Aorta (tissue), 5 donors: ENCODE measurements at places on chromosomes 2 and 18. TPM values are rescaled to one million over a fixed set of nuclear protein-coding genes. Genes with fewer than 3 reads are reported as not detected.

MCEE gene
- total RNA-seq = 25.6 TPM

IGFBP2 gene
- 657 TPM for total RNA-seq

RUFY4 gene
- 0.39 TPM for total RNA-seq

- DNase-seq = no peak
These were observed 1.3 kb upstream of the RSAD2 start for GRCh38 chr2:6876309-6876708.

GRCh38 chr2:52117299-52117698, 1085.4 kb upstream of the NRXN1 start:
- DNase-seq = no peak

- no peak for DNase-seq
These were observed 22.9 kb upstream of the GRB14 start for GRCh38 chr2:164644036-164644700.

DNA sequence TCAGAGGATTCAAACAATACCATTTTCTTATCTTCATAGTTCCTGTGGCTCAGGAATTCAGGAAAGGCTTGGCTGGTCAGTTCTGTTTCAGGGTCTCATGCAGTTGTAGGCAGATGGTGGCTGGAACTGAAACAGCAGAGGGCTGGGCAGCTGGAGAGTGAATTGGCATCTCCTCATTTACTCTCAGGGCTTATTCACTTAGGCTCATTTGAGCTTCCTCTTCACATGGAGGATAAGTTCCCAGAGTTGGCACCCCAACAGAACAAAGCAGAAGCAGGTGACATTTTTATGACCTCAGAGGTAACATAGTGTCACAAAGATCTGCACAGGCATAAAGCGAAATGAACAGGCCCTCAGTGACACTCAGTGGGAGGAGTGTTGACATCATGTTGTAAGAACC, 66.1 kb downstream of the RBBP8 start:
- no peak for DNase-seq

DNA sequence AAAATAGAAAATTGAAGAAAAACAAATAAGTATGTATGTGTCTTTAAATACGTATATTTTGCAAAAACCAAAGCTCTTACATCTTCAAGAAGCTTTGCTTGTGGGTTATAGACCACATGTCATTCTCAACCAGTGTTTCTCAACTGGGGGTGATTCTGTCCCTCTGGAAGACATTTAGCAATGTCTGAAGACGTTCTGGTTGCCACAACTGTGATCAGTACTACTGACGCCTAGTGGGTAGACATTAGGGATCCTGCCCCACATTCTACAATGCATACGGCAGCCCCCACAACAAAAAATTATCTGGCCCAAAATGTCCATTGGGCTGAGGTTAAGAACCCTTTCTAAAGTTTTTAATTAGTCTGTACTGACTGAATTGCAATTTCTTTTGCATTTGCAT, 48.4 kb downstream of the UNC50 start:
- DNase-seq = no peak

GRCh38 chr18:74381621-74382295, 66.1 kb downstream of the C18orf63 start:
- no peak for DNase-seq

DNA sequence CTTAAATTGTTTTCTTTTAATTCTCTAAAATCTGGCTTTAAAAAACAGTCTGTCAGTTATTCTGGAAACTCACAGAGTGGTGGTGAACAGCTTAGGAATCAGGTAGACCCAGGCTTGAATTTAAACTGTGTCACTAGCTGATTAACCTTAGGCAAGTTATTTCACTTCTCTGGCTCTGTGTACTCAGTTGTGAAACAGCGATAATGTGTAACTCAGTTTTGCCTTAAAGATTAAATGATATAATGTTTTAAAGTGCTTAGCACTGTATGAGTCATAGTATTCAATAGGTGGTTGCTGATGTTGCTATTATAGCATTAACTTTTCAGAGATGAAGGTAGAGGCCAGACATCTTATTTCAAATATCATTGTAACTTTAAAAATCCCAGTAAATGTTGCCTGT, 40.7 kb downstream of the PKP4 start:
- DNase-seq = no peak

- DNase-seq = no peak
These were observed 72.7 kb upstream of the PPP1CB start for GRCh38 chr2:28678944-28679343.

- no peak for DNase-seq
These were observed 62.7 kb downstream of the PKP4 start for GRCh38 chr2:158519481-158519880.

DNA sequence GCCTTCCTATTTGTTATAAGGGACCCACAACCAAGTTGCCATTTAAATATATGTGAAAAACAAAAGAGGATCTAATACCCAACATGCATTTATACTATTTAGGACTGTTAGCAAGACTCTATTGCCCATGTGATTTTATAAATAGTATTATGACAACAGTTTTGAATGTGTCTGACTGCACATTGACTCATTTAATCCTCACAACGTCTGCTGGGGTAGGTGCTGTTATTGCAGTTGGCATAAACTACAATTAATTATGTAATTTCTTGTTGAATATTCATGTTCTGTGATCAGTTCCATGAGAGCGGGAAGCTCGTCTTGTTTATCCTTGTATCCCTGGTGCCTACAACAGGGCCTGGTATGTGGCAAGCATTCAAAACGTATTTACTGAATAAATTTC, 53.7 kb downstream of the SH2D6 start:
- DNase-seq = no peak

IL36B gene
- not detected for total RNA-seq

DNA sequence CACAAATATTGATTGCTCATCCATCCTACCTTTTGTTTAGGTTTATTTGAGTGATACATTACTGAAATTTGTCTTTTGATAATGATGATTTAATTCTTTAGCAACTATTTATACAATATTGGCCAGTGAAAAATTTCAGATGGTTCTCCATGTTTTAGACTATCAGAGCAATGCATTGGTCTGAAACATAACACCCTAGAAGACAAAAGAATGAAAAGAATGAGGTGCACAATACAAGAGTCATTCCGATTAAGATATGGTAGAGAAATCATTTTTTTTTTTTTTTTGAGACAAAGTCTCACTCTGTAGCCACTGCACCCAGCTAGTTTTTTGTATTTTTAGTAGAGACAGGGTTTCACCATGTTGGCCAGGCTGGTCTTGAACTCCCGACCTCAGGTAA, 197.4 kb upstream of the FAM98A start:
- DNase-seq = no peak

DNA sequence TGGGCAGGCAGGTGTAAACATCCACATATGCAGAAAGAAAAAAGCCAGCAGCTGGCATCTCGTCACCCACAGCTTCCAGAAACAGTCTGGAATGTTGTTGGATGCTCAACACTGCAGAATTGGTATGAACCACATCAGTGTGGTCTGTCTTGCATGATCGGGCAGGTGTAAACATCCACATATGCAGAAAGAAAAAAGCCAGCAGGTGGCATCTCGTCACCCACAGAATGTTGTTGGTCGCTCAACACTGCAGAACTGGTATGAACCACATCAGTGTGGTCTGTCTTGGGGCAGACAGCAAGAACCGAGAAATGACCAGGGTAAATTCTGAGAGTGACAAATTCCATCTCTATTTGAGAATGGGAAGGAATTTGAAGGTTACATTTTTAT, 39.6 kb downstream of the DOCK10 start:
- no peak for DNase-seq

- no peak for DNase-seq
These were observed 265.3 kb upstream of the TCF4 start for GRCh38 chr18:55853268-55853667.

DNA sequence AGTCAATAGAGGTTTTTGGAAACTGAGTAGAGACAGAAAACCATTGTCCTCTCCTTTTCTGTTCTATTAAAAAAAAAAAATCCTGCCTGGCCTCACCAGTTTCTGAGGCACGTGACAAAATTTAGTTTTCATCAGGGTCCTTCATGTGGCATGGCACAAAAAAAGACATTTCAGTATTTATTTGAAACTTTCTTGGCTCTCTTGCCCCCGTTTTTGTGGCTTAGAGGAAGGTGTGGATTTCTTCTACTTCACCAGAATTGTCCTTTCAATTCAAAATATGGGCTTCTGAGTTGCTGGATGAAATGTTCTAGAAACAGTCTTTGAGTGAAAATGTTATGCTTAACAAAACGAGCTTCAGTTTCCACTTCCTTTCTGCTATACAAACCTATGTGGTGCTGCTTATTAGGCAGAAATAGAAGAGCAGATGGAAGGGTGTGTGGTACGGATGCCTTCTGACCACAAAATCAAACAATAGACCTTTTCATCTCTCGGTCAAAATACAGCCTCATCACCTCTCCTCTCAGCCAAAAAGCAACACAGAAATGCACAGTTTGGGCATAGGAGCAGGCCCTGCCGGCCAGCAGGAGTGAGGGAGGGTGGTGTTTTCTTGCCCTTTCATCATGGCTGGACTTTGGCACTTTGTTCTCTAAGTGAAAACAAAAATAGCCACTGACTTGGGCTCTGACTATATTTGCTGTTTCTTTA, 89.2 kb downstream of the SH3RF3 start:
- DNase-seq = no peak

DNA sequence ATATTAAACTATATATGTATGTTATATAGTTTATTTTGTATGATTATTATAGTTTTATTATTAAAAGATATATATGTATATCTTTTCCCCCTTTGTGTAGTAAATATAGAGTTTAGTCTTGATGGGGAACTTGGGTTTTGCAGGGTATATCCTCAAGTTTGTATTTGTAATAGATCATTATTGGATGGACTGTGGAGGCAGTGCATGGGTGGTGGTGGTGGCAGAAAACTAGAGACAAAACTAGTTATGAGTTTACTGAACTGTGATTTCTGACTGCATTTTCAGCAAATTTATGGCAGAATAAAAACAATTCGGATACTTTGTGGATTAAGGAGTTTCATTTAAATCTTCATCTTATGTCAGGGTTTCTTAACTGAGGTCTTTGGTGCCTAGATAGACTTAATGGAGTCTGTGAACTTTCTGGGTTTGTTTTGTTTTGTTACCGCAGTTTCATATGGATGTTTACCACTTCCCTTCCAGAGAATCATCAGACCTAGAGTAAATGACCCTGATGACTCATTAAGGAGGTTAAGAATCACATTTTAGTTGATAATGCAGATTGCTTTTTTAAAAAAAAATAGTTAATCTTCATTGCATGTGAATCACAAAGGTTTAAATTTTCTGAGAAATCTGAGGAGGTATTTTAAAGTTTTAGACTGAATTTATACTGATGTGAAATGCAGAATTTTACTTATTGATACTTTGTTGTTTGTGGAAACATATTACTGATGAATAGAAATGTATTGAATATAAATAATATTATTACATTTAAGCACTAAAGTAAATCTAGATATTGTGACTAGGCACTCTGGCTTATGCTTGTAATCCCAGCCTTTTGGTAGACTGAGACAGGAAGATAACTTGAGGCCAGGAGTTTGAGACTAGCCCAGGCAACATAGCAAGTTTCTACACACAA, 14.5 kb downstream of the EPC2 start:
- no peak for DNase-seq

RTP5 gene
- not detected for total RNA-seq

DNA sequence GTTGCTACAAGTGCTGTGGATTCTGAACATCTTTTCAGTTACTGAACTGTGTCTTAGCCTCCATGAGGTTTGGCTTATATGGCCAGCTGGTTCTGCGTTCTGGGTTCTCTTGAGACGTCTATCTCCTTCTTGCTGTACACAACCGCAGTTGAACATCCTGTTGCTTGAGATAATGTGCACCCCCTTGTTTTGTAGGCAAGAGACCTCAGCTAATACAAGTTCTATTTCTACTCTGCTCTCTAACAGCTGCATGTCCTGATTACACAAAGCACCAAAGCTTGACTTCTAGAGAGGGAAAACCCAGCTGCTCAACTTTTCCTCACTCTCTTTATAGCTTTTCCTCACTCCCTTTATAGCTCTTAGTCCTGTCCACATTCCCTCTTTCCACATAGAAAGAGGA, 176.0 kb downstream of the LTBP1 start:
- DNase-seq = no peak

CYP27A1 gene
- 31.9 TPM for total RNA-seq

DNA sequence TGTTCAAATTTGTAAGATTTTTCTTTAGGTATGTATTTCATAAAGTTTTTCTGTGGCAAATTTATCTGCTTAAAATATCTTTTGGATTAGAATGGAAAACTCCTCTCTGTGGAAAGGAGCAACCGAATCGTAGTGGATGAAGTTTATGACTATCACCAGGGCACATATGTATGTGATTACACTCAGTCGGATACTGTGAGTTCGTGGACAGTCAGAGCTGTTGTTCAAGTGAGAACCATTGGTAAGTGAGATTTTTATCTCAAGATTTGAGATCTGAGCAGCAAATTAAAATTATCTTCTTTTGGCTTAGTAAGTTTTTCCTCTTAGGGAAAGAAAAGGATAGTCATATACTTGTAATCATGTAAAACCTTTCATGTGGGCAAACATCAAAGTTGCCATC, 14.2 kb downstream of the IL18RAP start:
- no peak for DNase-seq

- no peak for DNase-seq
These were observed 209.8 kb downstream of the BCL2 start for GRCh38 chr18:63109802-63110201.
